ENCODE measurements at places on chromosomes 6 and 20. TPM values are rescaled to one million over a fixed set of nuclear protein-coding genes. Genes with fewer than 3 reads are reported as not detected.

- DNase-seq: no peak
Observed at GRCh38 chr6:121664158-121664557, 228.7 kb downstream of the GJA1 start.

DNA sequence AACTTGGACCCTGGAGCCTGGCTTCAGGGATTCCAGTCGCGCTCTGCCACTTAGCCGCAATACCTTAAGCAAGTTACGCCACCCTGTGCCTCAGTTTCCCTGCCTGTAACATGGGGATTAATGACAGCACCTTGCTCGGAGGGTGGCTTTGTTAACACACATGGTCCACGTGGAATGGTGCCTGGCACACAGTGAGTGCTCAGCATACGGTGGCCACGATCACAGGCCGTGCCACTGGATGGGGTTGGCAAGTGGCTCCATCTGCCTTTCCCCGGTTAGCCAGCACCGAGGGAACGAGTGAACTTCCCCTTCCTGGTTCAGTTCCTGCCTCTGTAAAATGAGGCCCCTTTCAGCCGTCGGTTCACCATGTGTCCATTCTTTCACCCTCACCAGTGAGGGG lies 17.2 kb downstream of the C6orf132 start:
- no peak for DNase-seq

- DNase-seq: no peak
Observed at GRCh38 chr6:7200598-7201443, 93.1 kb downstream of the RREB1 start.

The MED20 gene
- total RNA-seq: 22.0 TPM

The ADGRG6 gene
- 79.5 TPM for total RNA-seq

- DNase-seq: no peak
Observed at GRCh38 chr6:101393829-101394251, 332 bp downstream of the GRIK2 start.

GRCh38 chr6:44655412-44656342 lies 268.2 kb downstream of the CDC5L start:
- no peak for DNase-seq
